Activated gamma-delta T cell treated with anti-CD3 and anti-CD28 coated beads, Interleukin-2, amount 50 U/mL, for 16 hours (primary cell): ENCODE measurements at places on chromosomes 4 and X.

GRCh38 chrX:131693359-131693758 lies 149.5 kb downstream of the OR13H1 start:
- DNase-seq: no peak

DNA sequence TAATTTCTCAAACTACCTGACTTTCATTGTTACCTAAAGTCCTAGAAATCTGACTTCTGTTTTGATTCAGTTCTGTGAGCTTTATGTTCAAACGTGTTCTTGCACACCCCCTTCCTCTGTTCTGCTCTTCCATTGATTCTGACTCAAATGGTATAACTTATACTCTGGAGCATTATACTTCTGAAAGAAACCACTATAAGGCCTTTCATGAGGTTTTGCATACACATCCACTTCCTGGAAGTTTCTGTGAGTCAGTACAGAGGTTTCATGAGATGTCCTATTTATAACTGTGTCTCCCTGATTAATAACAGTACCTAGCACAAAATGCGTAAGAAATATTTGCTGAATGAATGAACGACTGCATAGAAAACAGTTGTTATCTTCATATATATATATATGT lies 540.2 kb upstream of the CT83 start:
- no peak for DNase-seq

GRCh38 chr4:136306361-136306760 lies 1225.9 kb downstream of the PCDH18 start:
- DNase-seq: no peak

- no peak for DNase-seq
Measured at GRCh38 chr4:170243662-170244288, 154.0 kb upstream of the AADAT start.

- no peak for DNase-seq
Measured at GRCh38 chr4:131644619-131645018, 1504.5 kb upstream of the PCDH10 start.

- DNase-seq: peak; percentile 4
Measured at GRCh38 chrX:72169008-72169728, 12.4 kb upstream of the PIN4 start.

GRCh38 chr4:5156682-5157081 lies 105.4 kb downstream of the STK32B start:
- no peak for DNase-seq

DNA sequence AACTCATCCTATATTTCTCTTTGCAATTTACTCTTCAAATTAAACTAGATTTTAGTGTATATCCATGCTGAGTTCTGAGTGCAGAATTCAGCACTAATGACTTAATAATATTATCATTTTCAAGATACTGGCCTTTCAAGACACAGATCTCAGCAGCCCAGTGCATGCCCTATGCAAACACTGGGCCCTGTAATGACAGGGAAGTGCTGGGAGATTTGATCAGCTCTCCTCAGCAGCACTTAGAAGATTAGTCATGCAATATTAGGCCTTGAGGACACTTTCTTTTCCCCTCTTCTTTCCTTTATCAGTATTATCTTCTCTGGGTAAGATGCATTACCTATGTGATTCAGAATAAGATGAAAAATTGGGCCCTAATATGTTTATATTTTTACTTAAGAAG lies 207.1 kb downstream of the PPP3CA start:
- no peak for DNase-seq
